Memory B cell (primary cell): ENCODE measurements at places on chromosomes 13 and 19.

DNA sequence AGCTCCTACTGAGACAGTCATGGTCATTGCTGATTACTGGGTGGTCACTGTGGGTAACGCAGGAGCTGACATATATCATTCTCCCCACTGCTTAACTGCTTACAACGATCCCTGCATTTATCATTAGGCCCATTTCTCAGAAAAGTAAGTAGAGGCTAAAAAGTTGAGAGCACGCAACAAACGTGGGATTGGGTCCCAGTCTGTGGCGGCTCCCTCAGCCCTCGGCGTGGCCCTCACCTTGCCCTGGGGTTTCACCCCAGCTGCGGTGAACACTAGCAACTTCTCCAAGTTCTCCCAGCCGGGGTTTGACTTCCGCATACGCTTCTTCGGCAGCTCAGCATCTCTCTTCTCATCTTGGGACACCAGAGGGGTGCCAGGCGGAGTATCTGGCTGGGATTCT, 2.5 kb downstream of the PNKP start:
- DNase-seq, result no peak
- H3K36me3 ChIP-seq, result peaks cover 11% of the 10 kb centered on the region
- H3K4me3 ChIP-seq, result no peak overlapping the region
- peaks cover 19% of the 10 kb centered on the region for H3K4me1 ChIP-seq
- no peaks in the 10 kb centered on the region for H3K27me3 ChIP-seq
- no peak overlapping the region for H3K27ac ChIP-seq

DNA sequence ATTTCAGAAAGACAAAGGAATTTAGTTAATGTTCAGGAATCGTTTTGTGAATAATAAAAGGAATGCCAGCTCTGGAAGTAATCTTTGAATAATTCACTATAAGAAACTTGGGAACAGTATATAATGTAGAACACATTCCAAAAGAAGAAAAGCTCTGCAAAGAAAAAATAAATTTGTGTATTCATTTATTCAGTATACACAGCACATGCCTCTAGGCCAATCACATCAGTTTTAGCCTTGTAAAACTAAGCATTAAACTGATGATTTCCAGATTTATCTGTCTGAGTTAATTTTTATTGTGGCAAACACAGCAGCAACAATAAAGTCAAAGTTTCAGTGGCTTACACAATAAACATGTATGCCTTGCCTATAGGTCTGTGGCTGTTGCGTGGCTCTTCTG, 5.7 kb upstream of the RXFP2 start:
- H3K36me3 ChIP-seq, result no peaks in the 10 kb centered on the region
- DNase-seq, result no peak
- H3K4me1 ChIP-seq, result peaks cover 4% of the 10 kb centered on the region
- no peak overlapping the region for H3K27ac ChIP-seq
- peaks cover 5% of the 10 kb centered on the region for H3K27me3 ChIP-seq
- no peak overlapping the region for H3K4me3 ChIP-seq

DNA sequence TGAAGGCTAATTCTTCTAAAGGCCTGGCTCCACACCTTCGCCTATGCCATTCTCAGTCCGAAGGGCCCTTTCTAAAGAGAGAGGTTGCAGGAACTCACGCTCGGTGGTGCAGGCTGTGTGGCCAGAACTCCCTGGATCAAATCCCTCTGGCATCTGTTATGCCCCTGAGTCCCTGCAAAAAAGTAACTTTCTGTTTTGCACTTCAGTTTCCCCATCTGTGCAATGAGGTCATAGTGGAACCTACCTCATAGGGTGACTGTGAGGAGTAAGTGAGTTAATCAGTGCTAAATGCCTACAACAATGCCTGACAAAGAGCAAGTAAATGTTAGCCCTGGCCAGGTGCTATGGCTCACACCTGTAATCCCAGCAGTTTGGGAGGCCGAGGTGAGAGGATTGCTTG, 7.3 kb downstream of the IGSF23 start:
- no peak for DNase-seq
- H3K36me3 ChIP-seq, result no peaks in the 10 kb centered on the region
- H3K4me3 ChIP-seq, result no peak overlapping the region
- no peaks in the 10 kb centered on the region for H3K4me1 ChIP-seq
- H3K27ac ChIP-seq, result no peak overlapping the region

- DNase-seq, result no peak
- H3K4me3 ChIP-seq, result peak overlapping the region; percentile 32
- no peak overlapping the region for H3K27ac ChIP-seq
- H3K27me3 ChIP-seq, result peaks cover 25% of the 10 kb centered on the region
- peaks cover 5% of the 10 kb centered on the region for H3K4me1 ChIP-seq
These were observed 12.0 kb upstream of the GAS6 start for GRCh38 chr13:113875837-113876281.

- no peaks in the 10 kb centered on the region for H3K4me1 ChIP-seq
- H3K27ac ChIP-seq, result no peak overlapping the region
- no peaks in the 10 kb centered on the region for H3K36me3 ChIP-seq
- DNase-seq, result no peak
- no peak overlapping the region for H3K4me3 ChIP-seq
These were observed 266.7 kb upstream of the MAB21L1 start for GRCh38 chr13:35743165-35743564.

DNA sequence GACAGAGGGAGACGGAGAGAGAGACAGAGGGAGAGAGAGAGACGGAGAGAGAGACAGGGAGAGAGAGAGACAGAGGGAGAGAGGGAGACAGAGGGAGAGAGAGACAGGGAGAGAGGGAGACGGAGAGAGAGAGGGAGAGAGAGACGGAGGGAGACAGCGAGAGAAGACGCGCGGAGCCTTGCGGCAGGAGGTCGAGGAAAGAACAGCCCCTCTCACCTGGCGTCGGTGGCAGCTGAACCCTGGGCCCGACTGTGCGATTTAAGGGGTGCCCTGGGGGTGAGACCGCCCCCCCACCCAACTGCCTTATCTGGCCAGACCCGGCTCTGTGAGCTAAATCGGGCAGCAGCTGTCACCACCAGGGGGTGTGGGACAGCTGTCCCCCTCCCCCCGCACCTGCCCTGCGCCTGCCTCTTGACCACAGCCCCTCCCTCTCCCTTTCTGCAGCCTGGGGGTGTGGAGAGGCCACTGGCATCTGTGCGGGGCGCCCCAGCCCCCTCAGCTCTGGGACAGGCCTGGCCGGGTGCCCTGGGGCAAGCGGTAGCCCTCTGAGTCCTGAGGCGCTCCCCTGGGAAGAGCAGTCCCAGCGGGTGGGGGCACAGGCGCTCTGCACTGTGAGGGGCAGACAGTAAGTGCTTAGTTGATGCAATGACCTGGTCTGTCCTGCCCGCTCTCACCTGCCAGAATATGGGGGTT, 10.8 kb downstream of the JOSD2 start:
- peaks cover 3% of the 10 kb centered on the region for H3K4me1 ChIP-seq
- no peak overlapping the region for H3K4me3 ChIP-seq
- H3K27me3 ChIP-seq, result no peaks in the 10 kb centered on the region
- no peak overlapping the region for H3K27ac ChIP-seq

GRCh38 chr13:99374994-99375737, 68.0 kb upstream of the GPR183 start:
- peak overlapping the region; percentile 100 for H3K27ac ChIP-seq
- H3K36me3 ChIP-seq, result peaks cover 18% of the 10 kb centered on the region
- no peaks in the 10 kb centered on the region for H3K27me3 ChIP-seq
- H3K4me3 ChIP-seq, result peak overlapping the region; percentile 82
- DNase-seq, result peak; percentile 92
- peaks cover 66% of the 10 kb centered on the region for H3K4me1 ChIP-seq

DNA sequence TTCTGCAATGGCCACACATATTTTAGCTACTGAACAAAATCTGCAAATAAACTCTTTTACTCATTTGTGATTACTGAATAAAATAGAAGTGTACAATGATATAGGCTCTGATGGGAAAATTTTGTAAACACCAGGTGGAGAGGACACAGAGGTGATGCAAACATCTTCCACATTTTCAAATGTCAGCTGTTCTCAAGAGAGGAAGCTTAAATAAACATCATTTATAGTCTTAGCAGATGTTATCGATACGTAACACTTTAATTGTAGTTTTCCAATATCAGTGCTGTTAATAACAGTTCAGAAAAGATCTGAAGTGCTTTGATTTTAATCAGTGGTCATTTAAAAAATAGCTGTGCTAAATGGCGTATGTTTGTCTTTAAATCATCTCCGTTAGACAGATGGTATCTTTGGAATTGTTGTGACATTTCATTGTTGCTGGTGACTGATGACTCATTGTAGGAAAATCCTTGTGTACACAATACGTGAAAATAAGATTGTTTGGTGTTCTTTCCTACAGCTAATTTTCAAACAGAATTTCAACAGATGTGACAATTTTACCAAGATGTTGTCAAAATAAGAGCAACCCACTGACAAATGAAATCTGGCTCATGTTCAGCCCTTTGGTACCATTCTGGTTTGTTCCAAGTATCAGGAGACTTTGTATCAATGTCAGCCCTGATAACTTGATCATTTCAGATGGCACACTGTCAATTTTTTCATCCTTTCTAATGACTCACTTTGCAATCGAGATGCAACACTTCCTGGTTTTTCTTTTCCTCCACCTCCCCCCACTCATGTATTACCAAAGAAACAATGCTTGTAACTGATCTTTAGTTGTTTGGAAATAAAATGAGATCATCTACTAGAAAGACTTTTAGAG, 516.0 kb downstream of the DCT start:
- no peak overlapping the region for H3K27ac ChIP-seq
- H3K27me3 ChIP-seq, result no peaks in the 10 kb centered on the region
- no peaks in the 10 kb centered on the region for H3K36me3 ChIP-seq
- H3K4me3 ChIP-seq, result no peak overlapping the region
- no peaks in the 10 kb centered on the region for H3K4me1 ChIP-seq

GRCh38 chr13:98910501-98910951, 67.3 kb downstream of the DOCK9 start:
- peaks cover 4% of the 10 kb centered on the region for H3K4me1 ChIP-seq
- H3K27me3 ChIP-seq, result no peaks in the 10 kb centered on the region
- DNase-seq, result no peak
- no peak overlapping the region for H3K4me3 ChIP-seq
- H3K27ac ChIP-seq, result peak overlapping the region; percentile 5

- no peaks in the 10 kb centered on the region for H3K36me3 ChIP-seq
- no peak overlapping the region for H3K27ac ChIP-seq
- no peak for DNase-seq
- peaks cover 15% of the 10 kb centered on the region for H3K27me3 ChIP-seq
- no peak overlapping the region for H3K4me3 ChIP-seq
These were observed 26.8 kb upstream of the CEBPG start for GRCh38 chr19:33346665-33347064.

GRCh38 chr19:18951721-18952281, 10.8 kb upstream of the HOMER3 start:
- no peak overlapping the region for H3K4me3 ChIP-seq
- H3K27ac ChIP-seq, result no peak overlapping the region
- no peak for DNase-seq
- peaks cover 17% of the 10 kb centered on the region for H3K4me1 ChIP-seq

DNA sequence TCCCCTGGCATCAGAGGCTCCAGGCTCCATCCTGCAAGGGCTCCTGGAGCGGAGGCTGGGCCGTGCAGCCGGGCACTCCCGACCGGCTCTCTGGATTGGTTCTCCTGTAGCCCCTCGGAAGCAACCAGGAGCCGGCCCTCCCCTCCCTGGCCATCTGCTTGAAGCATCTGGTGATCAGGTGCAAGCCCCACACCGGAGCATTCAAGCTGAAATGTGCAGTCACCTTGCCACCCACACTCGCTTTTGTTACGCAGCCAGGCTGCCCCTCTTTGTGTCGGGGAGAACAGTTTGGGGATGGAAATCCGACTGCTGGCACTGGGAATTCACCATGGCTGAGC, 258.8 kb downstream of the ZNF536 start:
- no peaks in the 10 kb centered on the region for H3K36me3 ChIP-seq
- H3K4me1 ChIP-seq, result no peaks in the 10 kb centered on the region
- no peak overlapping the region for H3K27ac ChIP-seq
- DNase-seq, result no peak
- no peaks in the 10 kb centered on the region for H3K27me3 ChIP-seq

- no peak overlapping the region for H3K4me3 ChIP-seq
- no peak for DNase-seq
- peaks cover 26% of the 10 kb centered on the region for H3K27me3 ChIP-seq
These were observed 17.5 kb upstream of the SIGLEC14 start for GRCh38 chr19:51664131-51664530.
